ENCODE measurements at places on chromosomes 4 and X. TPM values are rescaled to one million over a fixed set of nuclear protein-coding genes. Genes with fewer than 3 reads are reported as not detected.
A peak's percentile ranks its signal among the peaks of the same experiment; 100 is the strongest.

DNA sequence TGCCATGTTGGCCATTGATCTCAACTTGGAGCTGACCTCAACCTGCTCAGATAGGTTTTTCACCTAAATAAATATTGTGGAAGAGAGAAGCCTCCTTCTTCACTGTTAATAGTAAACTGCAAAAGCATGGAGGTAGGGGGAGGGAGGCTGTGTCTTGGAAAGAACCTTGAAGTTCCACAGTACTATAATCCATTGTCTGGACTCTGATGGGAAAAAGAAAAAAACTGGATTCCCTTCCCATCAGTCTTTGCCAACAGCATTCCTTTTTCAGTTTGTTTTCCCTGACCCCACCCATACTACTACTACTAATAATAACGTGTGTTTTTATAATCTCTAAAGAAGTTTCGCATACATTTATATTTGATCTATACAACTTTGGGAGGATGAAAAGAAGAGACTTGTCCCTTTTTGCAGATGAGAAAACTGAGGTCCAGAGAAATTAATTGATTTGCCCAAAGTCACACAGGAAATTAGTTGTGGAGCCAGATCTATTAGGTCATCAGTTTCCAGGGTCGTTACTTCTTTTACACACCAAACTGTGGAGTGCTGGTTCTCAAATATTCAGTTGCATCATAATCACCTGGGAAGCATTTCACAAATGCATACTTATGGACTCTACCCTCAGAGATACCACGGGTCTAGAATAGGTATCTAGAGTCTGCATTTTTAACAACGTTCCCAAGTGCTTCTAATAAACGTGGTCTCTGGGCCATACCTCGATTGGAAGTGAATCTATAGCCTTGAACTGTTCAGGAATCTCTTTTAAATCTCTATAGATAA is 59.1 kb downstream of the LUZP4 start:
- no peak for DNase-seq

The INTU gene
- 1.2 TPM for total RNA-seq

The PSAPL1 gene
- not detected for total RNA-seq

The DCK gene
- total RNA-seq, result 13.9 TPM

- peak; percentile 7 for DNase-seq
These were observed at the start of gene ZFP92 for GRCh38 chrX:153411255-153411987. Gene ZFP92 (plus strand): TSS chrX:153411472. CDS start chrX:153418323, 6,851 bp downstream.

Data from MG63 (cell line).